ENCODE measurements at places on chromosomes 16 and 17.

DNA sequence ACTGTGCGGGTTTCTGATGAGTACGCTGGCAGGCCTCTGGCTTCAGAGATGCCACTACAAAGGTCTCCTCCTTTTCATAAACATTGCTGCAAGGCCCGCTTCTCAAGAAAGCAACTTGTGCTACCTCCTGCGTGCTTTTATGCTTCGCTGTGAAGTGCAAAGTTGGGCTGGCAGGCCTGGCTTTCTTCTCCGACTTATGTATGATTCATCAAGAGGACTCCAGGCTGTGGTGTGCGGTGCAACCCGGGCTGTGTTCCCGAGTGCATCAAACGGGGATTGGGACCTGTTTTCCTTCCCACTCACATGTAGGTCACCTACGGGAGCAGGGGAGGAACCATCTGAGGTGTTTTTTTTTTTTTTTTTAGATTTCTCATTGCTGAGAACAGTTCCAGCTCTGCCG, 534.1 kb downstream of the WWOX start:
- H3K4me3 ChIP-seq, result no peak overlapping the region
- no peaks in the 10 kb centered on the region for H3K27me3 ChIP-seq
- no peaks in the 10 kb centered on the region for H3K36me3 ChIP-seq
- no peak overlapping the region for H3K27ac ChIP-seq

DNA sequence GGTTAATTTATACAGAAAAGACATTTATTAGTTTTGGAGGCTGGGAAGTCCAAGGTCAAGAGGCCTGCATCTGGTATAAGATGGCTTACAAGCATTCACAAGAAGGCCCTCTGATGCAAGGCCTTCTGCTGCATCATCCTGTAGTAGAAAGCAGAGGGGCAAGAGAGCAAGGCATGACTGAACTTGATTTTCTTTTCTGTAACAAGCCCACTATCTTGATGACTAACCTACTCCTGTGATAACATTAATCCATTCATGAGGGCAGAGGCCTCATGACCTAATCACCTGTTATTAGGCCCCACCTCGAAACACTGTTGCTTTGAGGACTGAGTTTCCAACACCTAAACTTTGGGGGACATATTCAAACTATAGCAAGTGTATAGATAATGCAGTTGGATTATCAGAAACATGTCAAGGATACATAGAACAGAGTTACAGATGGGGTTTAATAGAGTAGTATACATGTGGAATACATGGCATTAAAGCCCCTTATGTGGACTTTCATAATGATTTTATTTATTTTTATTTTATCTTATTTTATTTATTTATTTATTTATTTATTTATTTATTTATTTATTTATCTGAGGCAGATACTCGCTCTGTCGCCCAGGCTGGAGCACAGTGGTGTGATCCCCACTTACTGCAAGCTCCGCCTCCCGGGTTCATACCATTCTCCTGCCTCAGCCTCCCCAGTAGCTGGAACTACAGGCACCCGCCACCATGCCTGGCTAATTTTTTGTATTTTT, 88.2 kb downstream of the CHD9 start:
- H3K27ac ChIP-seq, result no peak overlapping the region
- H3K36me3 ChIP-seq, result no peaks in the 10 kb centered on the region
- no peaks in the 10 kb centered on the region for H3K27me3 ChIP-seq

- H3K27ac ChIP-seq, result no peak overlapping the region
- H3K27me3 ChIP-seq, result peaks cover 6% of the 10 kb centered on the region
- H3K4me3 ChIP-seq, result peak overlapping the region; percentile 97
- no peaks in the 10 kb centered on the region for H3K4me1 ChIP-seq
Observed at GRCh38 chr17:43779145-43780125, 658 bp upstream of the DUSP3 start.

GRCh38 chr17:11105141-11105540, 135.9 kb upstream of the SHISA6 start:
- no peak for DNase-seq
- H3K4me3 ChIP-seq, result no peak overlapping the region
- no peak overlapping the region for H3K27ac ChIP-seq
- H3K4me1 ChIP-seq, result no peaks in the 10 kb centered on the region
- no peaks in the 10 kb centered on the region for H3K36me3 ChIP-seq
- no peaks in the 10 kb centered on the region for H3K27me3 ChIP-seq

DNA sequence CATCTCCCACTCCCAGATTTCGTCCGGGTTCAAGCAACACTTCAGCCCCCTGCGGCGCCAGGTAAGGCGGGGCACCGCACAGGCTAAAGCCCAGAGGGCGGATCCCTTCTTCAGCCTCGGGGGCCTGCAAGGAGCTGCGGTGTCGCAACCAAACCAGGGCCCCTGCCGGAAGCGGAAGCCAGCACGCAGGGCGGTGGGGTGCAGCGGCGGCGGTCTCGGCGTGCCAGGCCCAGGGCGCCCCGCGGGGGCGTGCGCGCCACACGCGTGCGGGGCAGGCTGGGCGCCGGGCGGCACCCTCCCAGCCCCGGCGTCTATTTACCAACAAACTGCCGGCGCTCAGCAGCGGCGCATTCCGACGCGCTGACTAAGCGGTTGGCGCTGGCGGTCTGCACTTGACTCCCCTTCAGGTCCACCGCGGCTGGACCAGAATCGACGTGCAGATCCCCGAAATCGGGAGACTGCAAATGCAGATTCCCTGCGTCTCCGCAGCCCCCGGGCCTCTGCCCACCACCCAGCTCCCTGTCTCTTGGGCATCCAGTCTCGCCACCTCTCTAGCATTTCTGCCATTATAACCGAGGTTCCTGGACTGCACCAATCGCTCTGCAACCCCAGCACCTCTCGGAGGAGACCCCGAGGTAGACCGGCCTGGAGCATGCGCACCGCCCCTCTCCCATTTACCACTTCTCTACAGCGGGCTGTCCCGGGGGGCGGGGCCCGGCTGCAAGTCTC, 421 bp upstream of the DLX4 start:
- peaks cover 91% of the 10 kb centered on the region for H3K27me3 ChIP-seq
- H3K4me1 ChIP-seq, result no peaks in the 10 kb centered on the region
- peaks cover 8% of the 10 kb centered on the region for H3K36me3 ChIP-seq
- DNase-seq, result peak; percentile 96
- H3K27ac ChIP-seq, result no peak overlapping the region

GRCh38 chr16:50724306-50724705, 17.6 kb upstream of the CYLD start:
- no peak overlapping the region for H3K4me3 ChIP-seq
- no peak for DNase-seq
- H3K27me3 ChIP-seq, result no peaks in the 10 kb centered on the region
- H3K36me3 ChIP-seq, result no peaks in the 10 kb centered on the region

- no peak overlapping the region for H3K27ac ChIP-seq
- DNase-seq, result no peak
- H3K4me3 ChIP-seq, result no peak overlapping the region
- no peaks in the 10 kb centered on the region for H3K4me1 ChIP-seq
- H3K27me3 ChIP-seq, result no peaks in the 10 kb centered on the region
Observed at GRCh38 chr16:5007256-5007655, 26.5 kb downstream of the NAGPA start.

DNA sequence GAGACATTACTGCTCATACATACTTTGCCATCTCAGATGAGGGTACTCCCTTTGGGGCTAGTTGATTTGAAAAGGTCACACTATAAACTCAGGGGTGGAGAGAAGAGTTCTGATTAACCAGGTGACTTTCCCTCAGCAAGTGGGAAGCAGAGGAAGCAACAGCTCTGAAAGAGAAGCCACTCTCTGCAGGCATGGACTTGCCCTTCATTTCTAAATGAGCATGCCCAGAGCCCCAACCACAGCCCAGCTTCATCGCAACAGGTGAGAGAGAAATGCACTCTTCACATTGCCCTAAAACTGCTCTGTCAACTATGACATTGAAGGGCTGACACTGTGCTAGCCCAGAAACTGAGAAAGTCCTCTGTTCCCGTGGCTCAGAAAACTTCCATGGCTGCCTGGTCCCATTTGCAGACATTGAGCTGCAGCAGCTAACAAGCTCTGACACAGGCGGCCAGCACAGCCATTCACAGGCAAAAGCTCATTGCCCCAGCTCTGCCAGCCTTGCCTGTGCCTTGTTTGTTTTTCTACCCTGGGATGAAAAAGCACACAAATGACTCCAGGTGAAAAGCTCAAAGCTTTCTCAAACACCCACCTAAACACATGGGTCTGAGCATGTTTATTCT, 419.8 kb upstream of the DYNLRB2 start:
- no peaks in the 10 kb centered on the region for H3K27me3 ChIP-seq
- no peak overlapping the region for H3K4me3 ChIP-seq
- H3K36me3 ChIP-seq, result no peaks in the 10 kb centered on the region
- H3K4me1 ChIP-seq, result no peaks in the 10 kb centered on the region

DNA sequence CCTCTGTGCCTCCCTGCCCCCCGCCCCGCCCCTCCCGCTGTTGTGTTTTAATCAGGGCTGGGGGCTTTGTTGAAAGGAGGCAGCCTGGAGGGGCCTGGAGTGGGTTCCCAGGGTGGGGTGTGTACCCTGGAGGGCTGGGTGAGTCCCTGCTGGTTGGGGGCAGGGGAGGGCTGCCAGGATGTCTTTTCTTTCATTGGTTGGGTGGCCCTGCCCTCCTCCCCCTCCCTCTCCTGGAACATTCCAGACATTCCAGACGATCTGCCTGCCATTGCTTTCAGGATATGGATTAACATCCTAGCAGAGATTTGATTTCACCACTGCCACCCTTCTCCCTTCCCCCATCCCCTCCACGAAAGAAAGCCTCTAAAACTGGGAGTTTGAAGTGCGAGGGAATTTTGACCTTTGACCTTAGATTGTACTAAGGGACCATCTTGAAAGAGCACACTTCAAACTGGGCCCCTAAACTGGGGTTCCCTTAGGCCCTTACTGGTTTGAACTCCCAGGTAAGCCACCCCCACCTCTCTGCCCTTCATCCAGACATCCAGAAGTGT, 25.3 kb downstream of the IGF2BP1 start:
- peaks cover 19% of the 10 kb centered on the region for H3K4me1 ChIP-seq
- H3K4me3 ChIP-seq, result peak overlapping the region; percentile 12
- H3K36me3 ChIP-seq, result peaks cover 4% of the 10 kb centered on the region
- H3K27ac ChIP-seq, result peak overlapping the region; percentile 90
- peak; percentile 80 for DNase-seq

DNA sequence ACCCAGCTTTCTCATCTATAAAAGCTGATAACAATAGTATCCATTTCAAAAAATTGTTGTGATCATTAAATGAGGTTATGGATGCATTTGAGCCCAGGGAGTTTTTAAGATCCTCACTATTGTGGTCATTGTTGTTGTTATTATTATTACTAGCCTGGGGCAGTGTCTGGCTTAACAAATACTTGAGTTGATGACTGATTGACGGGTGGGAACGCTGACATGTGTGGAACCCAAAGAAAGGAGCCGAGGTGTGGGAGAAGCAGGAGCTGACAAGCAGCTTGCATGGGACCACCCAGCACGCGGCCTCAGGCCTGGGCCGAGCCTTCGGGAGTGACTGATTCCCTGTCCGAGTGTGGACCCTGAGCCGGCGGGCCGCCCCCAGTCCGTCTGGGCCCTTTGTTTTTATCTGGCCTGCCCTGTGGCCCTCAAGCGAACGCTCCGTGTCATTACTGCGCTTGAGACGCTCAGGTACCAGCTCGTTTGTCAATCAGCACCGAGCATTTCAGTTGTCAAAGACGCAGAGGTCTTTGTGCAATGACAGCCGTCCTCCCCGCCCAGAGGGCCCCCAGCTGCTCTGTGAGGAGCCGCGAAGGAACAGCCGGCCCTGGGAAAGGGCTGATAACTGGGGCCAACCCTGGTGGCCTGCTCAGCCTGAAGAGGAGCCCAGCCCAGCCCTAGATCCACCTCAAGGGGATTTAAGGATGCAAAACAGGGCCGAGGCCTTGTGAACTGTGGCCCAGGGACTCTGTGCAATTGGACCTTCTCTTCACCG, 132.9 kb upstream of the FOXF1 start:
- H3K4me3 ChIP-seq, result no peak overlapping the region
- no peak for DNase-seq
- no peaks in the 10 kb centered on the region for H3K36me3 ChIP-seq
- no peak overlapping the region for H3K27ac ChIP-seq
- peaks cover 3% of the 10 kb centered on the region for H3K4me1 ChIP-seq

- no peak overlapping the region for H3K27ac ChIP-seq
- no peaks in the 10 kb centered on the region for H3K27me3 ChIP-seq
- no peaks in the 10 kb centered on the region for H3K4me1 ChIP-seq
Observed at GRCh38 chr16:21169249-21169981, 10.9 kb downstream of the LDAF1 start.

DNA sequence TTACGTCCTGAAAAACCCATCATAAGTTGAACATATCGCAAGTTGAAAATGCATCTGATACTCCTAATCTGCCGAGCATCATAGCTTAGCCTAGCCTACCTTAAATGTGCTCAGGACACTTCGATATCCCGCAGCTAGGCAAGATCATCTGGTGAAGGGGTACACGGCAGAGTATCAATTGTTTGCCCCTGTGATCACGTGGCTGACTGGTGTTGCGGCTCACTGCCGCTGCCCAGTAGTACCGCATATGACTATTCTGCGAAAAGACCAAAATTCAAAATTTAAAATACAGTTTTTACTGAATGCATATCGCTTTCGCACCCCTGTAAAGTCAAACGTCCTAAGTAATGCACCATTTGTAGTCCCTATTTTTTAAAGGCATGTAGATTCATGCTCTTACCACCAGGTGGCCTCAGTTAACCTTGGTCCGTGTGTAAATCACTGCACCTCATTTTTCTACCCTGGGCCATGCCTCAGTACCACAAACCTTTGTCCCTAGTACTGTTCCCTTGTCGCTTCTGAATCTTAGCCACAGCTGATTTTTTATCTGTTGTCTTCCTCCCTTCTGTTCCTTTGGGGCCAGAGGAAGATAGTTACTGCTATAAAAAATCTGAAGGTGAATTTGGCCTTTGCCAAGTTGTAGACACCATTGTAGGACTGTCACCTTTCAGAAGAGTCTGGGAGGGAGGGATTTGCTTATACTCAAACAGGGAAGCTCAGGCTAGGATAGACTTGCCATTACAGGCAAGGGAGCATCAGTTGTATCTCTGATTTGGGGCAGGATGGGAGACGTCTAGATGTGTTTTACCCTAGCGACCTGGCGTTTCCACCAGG, 34.4 kb downstream of the WWP2 start:
- H3K36me3 ChIP-seq, result peaks cover 5% of the 10 kb centered on the region
- no peaks in the 10 kb centered on the region for H3K27me3 ChIP-seq
- no peaks in the 10 kb centered on the region for H3K4me1 ChIP-seq

DNA sequence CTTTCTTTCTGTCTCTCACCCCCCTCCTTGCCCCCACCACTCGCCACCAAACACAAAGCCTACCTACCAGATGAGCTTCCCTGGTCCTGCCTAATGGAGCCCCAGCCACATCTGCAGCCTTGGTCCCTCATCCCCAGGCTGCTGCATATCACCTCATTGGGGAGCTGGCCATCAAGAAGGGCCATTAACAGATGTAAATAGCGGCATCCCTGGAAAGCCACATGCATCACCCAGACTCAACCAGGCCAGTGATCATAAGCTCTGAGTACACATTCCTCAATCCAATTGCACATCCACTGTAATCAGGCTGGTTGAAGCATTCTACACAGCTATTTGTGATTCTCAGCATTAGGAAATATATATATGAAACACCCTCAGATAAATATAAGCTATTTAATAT, 211.7 kb upstream of the C17orf78 start:
- no peaks in the 10 kb centered on the region for H3K4me1 ChIP-seq
- H3K4me3 ChIP-seq, result no peak overlapping the region
- no peak for DNase-seq
- no peak overlapping the region for H3K27ac ChIP-seq
- H3K36me3 ChIP-seq, result peaks cover 16% of the 10 kb centered on the region
- H3K27me3 ChIP-seq, result no peaks in the 10 kb centered on the region

GRCh38 chr17:44760474-44761308, 1.9 kb downstream of the ADAM11 start:
- no peak overlapping the region for H3K4me3 ChIP-seq
- no peaks in the 10 kb centered on the region for H3K4me1 ChIP-seq
- peaks cover 40% of the 10 kb centered on the region for H3K27me3 ChIP-seq
- no peak overlapping the region for H3K27ac ChIP-seq
- DNase-seq, result no peak
- no peaks in the 10 kb centered on the region for H3K36me3 ChIP-seq

Data from H1 (cell line).